ENCODE measurements at places on chromosomes 12 and 14.

GRCh38 chr12:104448451-104448850, 8.3 kb upstream of the CHST11 start:
- DNase-seq, result no peak

- no peak for DNase-seq
Measured at GRCh38 chr14:20116748-20117147, 6.2 kb downstream of the OR4K17 start.

DNA sequence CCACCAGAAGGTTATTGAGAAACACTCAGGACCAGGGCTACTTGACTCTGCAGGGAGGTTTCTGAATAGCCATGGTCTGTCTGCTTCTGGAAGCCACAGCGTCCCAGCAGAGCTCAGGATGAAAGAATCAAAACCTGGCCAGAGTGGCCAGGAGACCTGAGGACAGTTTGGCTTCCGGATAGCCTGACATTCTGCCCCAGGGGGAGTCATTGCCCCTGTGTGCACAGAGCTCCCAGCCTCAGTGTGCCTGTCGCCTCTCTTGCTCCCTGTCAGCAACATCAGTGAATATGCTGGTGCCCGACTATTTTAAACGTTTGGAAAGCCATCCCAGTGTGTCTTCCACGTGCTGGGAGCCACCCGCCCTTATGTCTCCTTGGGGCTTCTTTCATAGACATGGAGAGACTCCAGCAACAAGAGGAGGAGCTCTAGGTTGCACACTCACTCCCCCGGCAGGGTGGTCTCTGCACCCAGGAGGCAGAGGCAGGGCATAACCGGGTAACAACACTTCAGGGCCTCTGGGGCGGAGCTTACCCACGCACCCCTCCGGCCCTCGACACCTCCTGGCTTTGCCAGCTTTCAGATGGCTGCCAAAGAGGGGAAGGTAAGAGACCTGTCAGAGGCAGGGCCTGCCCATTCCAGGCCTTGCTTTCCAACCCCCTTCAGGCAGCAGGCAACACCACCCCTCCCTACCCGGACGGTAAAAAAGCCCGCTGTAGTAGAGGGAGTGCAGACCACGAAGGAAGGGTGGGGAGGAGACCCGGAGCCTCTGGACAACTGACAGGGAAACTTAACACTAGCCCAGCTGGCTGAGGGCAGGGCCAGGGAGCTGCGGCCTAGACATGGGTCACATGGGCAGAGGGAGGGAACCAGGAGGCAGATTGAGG, 19.0 kb upstream of the SLC6A12 start:
- no peak for DNase-seq

DNA sequence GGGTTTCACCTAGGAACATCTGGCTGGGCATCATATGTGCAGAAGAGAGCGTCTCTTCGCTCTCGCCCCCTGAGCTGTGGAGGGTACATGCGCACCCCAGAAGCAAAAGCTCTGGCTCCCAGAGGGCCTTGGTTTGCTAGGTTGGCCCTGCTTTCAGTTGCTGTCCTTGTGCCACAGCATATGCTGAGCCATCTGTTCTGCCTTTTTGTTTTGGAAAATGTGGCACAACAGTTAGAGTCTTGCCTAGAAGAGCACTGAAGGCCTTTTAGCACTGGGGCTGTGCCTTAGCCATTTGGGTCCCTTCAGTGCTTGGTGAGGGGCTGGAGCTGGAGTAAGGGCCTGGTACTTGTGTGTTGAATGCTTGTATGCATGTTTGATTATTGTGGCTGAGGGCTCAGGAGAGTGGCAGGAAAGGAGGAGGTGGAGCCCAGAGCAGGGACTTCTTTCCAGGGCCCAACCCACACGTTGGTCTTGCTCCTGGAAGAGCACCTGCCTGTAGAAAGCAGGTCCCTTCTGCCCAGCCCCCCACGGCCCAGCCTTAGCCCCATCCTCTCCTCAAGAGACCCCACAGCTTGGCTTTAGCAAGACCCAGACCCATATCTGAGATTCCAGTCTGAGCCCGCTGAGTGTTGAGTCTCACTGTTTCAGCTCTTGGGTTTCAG, 113.7 kb downstream of the SLC25A47 start:
- no peak for DNase-seq

DNA sequence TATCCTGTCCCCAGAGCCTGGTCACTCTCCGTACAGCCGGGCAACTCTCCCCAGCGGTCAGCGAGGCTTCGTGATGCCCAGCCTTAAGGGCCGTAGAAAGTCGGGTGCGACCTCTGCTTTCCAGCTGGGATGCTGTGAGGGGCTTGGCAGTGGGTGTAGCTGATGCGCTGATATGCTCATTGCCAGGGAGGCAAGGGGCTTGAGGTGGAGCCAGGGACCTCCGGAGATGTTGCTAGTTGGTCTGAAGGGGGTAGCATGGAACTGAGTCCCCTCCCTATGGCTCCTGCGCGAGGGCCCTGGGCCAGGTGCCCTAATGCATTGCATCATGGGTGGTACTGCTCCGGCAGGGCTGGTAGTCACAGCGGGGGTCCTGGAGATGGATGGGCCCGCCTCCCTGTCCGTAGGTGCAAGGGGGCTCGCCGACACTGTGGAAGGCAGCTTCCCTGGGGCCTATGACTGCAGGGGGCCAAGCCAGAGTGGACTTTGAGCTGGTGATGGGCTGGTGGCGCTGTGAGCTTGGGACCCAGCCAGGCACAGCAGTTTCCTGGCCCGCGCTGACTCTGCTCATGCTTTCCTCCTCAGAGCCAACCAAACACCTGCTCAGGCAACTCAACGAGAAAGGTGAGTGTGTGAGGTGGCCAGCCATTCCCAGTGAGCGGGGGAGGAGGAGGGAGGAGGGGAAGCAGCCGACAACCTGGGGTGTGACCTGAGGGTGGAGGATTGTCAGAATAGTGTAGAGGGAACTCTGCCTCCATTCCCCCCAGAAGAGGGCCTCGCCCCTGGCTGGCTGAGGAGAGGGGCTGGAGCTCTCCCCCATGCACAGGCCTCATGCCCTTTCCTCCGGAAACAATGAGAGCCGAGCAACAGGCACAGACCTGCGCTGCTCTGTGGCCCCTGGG, 32.3 kb downstream of the PLEKHG3 start:
- DNase-seq, result no peak

DNA sequence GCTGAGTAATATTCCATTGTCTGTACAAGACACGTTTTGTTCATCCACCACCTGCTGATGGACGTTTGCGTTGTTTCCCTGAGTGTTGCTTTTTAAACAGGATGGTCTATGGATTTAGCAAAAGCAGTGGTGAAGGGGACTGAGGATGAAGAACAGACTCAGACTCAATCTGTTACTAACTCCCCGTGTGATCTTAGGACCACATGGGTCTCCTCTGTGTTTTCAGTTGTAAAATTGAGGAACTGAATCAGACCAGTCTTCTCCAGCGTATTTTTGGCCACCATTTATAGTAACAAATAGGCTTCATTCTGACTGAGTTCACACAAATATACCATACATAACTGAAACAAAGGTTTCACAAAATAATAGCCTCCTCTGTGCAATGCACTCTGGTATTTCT, 85.6 kb downstream of the FOXN3 start:
- no peak for DNase-seq

DNA sequence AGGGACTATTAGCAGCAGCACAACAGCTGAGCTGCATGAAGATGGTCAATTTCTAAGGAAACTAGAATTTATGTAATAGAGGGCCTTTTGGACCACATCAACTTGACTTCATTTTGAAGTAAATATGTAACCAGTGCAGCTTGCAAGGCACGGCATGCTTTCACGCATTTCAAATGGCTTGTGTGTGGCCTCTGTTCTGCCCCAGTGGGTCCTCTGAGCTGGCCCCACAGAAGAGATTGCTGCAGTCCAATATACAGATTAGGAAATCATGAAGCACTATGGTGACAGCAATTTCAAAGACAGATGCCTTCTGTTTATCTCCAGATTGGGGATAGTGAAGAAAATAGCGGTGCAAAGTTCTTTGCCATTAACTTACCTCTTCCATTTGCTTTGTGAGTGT, 101.4 kb downstream of the PDZRN4 start:
- DNase-seq, result no peak

DNA sequence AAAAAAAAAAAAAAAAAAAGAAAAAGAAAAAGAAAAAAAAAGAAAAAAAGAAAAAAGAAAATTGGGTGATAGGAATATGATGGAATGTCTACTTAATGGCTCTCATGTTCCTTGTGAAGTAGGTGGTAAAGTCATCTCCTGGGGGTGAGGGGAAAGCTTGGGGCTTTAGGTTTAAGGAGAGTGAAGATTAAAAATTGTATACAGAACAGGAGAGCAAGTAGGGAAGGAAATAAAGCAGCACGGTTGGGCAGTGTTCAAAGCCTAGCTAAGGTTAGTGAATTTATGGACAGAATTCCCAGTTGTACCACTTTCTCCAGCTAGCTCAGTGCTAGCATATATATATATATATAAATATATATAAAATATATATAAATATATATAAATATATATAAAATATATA, 40.0 kb upstream of the SLC2A13 start:
- no peak for DNase-seq

- DNase-seq, result no peak
Measured at GRCh38 chr12:26966842-26967241, 28.6 kb downstream of the FGFR1OP2 start.

- DNase-seq, result no peak
Measured at GRCh38 chr12:38775457-38775856, 129.9 kb downstream of the CPNE8 start.

GRCh38 chr12:75990189-75990912, 41.2 kb downstream of the PHLDA1 start:
- no peak for DNase-seq

Data from inflammatory macrophage (primary cell).